ENCODE measurements at places on chromosomes 3 and 15. TPM values are rescaled to one million over a fixed set of nuclear protein-coding genes. Genes with fewer than 3 reads are reported as not detected.

GRCh38 chr3:180947761-180948390 is 35.4 kb downstream of the FXR1 start:
- no peak for DNase-seq

Gene CCR8
- polyA plus RNA-seq, result not detected

Gene THSD4
- 1.8 TPM for polyA plus RNA-seq

GRCh38 chr3:150149651-150150051 is 179.0 kb upstream of the PFN2 start:
- peak; percentile 53 for DNase-seq

- DNase-seq, result no peak
These were observed 176.0 kb upstream of the TRIM42 start for GRCh38 chr3:140501770-140502364.

DNA sequence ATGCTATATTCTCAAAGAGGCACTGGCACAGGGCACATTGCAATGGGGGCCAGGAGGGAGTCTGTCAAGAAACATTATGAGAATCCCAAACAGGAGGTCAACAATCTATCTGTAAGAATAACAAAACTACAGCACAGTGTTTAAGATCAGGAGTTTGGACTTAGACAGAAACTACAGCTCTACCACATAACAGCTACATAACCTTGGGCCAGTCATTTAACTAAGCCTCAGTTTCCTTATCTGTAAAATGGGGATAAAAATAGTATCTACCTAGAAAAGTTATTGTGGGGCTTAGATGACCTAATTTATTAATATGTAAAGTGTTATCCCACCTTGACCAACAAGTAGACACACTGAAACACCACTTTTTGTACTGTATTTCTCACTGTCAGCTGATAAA is 9.9 kb downstream of the B4GALT4 start:
- no peak for DNase-seq

Gene MAP1A
- 1.4 TPM for polyA plus RNA-seq

DNA sequence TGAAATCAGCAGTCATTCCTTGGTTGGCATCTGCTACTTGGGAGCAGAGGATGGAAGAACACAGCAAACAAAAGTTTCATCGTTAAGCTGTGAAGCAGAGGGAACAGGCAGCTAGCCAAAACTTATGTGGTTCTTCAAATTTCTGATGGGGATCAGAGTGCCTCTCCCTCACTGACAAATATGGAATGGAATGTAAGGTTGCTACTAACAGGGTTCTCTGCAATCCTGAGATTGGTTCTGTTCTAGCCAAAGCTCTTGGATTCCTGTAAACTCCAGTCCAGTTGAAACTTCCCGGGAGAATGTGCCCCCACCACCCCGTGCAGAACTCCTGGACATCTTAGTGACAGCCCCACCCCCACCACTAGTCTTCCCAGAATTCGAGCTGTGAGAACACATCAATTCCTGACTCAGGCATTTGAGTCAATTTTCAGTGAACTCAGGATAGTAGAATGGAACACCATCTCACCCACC is 55.9 kb upstream of the PHLDB2 start:
- peak; percentile 33 for DNase-seq

GRCh38 chr3:12999147-13000140 is 73.8 kb downstream of the IQSEC1 start:
- DNase-seq, result peak; percentile 85

GRCh38 chr15:32802286-32802936 is 84.6 kb downstream of the GREM1 start:
- DNase-seq, result no peak

- no peak for DNase-seq
These were observed 18.3 kb downstream of the DUOX2 start for GRCh38 chr15:45095661-45096060.

DNA sequence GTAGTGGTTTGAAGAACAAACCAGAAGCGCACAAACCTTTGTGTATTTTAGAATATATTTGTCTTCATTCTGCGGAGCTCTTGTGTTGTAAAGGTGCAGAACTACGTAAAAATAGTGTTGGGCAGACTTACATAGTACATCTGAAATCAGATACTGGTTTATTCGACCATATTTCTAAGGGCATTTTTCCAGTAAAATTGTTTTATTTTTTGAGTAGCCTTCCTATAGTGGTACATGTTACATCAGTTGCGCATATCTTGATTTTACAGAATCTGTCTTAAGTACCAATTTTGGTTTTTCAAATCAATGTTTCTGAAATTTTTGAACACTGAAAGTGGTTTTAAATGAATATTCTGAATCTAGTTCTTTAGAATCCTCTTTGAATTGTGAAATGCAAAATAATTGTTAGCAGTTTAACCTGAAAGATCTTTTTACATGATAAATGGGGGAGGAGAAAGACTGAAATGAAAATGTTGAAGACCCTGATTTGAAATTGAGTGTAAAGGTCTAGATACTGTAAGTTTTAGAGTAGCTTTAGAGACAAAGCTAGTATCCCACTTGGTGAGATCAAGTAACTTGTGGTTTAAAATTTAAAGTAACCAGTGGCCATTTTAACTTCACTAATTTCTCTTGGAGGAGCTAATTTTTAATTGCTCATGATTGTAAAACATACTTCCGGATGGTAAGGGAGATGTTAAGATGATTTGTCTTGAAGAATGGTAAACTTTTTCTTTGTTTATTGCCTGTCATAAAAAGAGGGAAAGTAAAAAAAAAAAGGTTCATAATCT is 15.5 kb upstream of the CHD2 start:
- DNase-seq, result no peak

- no peak for DNase-seq
These were observed 26.5 kb upstream of the TUBGCP5 start for GRCh38 chr15:23065836-23066235.

DNA sequence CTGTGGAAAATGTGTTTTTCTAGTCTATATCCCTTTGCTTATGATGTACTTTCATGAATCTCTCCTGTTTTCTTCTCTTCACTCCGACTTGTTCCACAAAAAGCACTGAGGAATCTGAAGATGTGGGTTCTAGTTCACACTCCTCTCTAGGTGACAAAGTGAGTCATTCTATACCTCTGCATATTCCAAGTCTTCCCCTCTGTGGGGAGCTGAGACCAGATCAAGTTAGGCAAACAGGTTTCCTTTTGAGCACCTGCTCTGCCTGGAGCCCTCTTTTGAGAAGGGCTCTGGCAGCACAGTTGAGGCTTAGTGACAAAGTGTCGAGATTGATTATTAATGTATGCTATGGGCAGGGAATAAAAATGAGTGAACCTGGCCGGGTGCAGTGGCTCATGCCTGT is 82.4 kb upstream of the VGLL4 start:
- DNase-seq, result no peak

DNA sequence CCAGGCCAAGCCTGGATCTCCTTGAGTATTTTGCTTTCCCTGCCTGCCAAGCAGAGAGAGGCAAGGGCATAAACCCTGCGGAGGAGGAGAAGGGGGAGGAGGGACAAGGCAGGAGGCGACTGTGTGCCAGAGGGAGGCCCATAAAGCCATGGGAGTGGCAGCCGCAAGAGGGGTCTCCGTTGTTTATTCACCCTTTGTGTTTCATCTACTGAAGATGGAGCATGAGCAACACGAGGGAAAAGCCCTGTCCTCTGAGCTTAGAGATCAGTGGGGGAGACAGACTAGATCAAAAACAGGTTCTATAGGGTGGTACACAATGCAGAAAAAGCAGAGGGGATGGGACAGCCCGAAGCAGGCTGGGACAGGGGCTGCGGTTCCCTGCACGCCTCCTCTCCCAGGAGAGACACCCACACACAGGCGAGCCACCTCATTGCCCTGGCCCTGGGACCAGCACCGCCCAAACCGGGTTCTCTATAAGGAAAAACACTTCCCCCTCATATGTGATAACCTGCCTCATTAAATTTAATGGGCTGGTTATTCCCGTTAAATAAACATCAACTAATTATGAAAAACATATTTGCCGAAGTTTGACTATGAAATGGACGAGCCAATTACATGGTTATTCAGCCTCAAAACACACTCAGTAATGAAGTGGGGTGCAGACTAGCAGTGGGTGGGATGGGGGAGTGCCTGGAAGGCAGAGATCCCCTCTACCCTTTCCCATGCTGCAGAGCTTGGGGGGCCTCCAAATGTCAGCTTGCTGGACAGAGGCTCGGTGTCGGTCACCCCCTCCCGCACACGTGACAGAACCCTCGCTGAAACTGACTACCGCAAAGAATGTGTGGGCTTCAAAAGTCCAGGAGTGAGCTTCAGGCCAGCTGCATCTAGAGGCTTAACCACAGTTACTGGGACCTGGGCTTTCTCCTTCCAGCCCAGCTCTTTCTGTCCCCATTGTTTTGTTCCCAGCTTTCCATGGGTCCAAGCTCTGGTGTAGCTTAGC is 14.2 kb upstream of the PLXNA1 start:
- no peak for DNase-seq

- DNase-seq, result no peak
These were observed 308.0 kb upstream of the ATP11B start for GRCh38 chr3:182485301-182485700.

DNA sequence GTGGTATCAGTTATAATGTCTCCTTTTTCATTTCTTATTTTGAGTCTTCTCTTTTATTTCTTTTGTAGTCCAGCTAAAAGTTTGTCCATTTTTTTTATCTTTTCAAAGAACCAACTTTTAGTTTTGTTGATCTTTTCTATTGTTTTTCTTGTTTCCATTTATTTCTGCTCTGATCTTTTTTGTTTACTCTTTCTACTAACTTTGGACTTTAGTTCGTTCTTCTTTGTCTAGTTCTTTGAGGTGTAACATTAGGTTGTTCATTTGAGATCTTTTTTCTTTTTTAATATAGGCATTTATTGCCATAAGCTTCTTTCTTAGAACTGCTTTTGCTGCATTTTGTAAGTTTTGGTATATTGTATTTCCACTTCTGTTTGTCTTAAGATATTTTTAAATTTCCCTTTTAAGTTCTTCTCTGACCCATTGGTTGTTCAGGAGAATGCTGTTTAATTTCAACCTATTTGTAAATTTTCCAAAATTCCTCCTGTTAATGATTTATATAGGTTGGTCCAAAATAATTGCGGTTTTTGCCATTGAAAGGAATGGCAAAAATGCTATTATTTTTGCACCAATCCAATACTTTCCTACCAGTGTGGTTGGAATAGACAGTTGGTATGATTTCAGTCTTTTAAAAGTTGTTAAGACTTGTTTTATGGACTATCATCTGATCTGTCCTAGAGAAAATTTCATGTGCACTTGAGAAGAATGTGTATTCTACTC is 51.2 kb downstream of the KAT2B start:
- no peak for DNase-seq

- DNase-seq, result peak; percentile 16
These were observed 274.9 kb downstream of the FAM43A start for GRCh38 chr3:194960446-194961032.

Gene OR5K2
- not detected for polyA plus RNA-seq

GRCh38 chr3:14238356-14238755 is 59.7 kb downstream of the LSM3 start:
- DNase-seq, result no peak

GRCh38 chr15:66912001-66912400 is 153.4 kb upstream of the SMAD3 start:
- DNase-seq, result no peak

GRCh38 chr15:47339800-47340570 is 377.3 kb upstream of the SEMA6D start:
- no peak for DNase-seq

Gene GHSR
- polyA plus RNA-seq, result not detected

Gene UNC13C
- not detected for polyA plus RNA-seq

DNA sequence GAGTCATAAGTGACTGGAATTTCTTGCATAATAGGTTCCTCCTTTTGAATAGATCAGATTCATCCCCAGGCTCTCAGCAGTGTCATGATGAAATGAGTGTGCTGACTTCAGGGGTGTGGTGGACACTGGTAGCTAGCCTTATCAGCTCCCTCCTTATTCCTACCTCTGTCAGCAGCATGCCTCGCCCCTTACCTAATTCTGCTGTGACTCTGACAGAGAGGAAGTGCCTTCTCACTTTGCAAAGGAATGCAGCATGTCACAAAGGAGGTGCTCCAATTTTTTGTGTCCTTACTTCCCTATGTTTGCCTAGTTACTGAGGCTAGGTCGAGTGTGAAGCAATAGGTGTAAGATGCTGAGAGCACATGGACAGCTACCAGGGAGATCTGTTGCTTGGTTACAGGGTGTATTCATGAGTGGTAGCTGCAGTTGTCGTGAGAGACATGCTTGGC is 90.6 kb downstream of the TNFAIP8L3 start:
- DNase-seq, result peak; percentile 18

- no peak for DNase-seq
These were observed 20.1 kb downstream of the IFT122 start for GRCh38 chr3:129460155-129460554.

DNA sequence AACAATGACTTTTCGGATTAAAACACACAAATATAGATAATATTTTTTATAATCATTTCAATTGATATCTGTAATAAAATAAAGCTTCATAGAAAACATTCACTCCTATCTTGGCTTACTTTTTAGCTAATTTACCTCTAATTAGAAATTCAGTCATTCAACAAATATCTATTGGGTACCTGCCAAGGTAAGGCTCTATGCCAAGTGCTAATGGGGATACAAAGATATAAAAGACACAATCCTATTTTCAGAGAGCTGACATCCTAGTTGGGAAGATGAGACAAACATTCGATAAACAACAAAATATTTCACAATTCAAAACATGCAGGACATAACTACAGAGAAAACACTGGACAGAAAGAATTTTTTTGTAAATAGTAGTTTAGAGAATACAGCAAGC is 63.3 kb downstream of the ULK4 start:
- DNase-seq, result no peak

GRCh38 chr3:189629803-189630455 is 1.3 kb upstream of the TP63 start:
- DNase-seq, result peak; percentile 45

Gene PLA2G4E
- polyA plus RNA-seq, result not detected

Gene ACTC1
- polyA plus RNA-seq, result 3.7 TPM

Gene KCNH8
- not detected for polyA plus RNA-seq

DNA sequence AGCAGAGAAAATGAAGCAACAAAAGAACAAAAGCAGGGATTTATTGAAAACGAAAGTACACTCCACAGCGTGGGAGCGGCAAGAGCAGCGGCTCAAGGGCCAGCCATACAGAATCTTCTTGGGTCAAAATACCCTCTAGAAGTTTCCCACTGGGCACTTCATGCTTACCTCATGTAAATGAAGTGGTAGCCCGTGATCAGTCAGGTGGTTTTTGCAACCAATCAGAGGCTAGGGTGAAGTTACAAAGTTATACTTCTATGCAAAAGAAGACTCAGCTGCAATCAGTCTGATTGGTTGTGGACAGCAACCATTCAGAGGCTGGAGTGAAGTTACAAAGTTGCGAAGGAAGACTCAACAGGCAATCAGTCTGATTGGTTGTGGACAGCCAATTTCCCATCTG is 37.8 kb upstream of the TRH start:
- DNase-seq, result peak; percentile 41

DNA sequence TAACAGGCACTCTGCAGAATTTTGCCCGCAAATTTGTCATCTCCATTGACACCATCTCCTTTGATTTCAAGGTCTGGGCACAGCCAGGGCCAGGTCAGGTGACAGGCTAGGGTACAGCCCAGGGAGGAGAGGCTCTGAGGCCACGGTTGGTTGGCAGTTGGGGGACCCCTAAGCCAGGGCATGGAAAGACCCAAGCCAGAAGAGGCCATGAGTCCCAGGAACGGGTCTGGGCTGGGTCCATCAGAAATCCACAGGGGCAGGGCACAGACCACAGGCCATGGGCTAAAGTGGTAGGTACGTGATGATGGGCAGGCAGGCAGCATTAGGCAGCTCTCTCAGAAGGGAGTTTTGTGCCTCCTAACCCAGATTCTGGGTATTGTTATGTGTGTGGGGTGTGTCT is 45.8 kb downstream of the SEMA3G start:
- no peak for DNase-seq
